ENCODE measurements at places on chromosomes 4 and X.

DNA sequence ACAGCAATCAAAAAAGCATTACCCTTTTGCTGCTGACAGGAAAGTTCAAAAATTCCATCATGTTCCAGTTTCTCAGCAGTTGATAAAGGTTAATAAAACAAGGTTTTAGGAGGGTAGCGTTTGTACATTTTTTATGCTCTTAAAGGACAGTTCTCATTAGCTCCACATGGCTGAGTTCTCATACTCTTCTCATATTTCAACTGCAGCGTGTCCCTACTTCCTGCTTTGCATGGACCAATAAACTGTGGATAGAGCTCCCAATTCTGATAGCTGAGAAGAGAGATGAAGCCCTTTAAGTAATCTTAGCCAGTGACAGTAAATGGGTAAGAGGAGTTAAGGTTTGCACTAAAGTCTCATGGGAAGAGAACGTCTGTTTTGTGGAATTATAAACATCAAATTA, 53.5 kb downstream of the SPANXA2 start:
- no peak for DNase-seq
- H3K27me3 ChIP-seq, result no peaks in the 10 kb centered on the region
- H3K27ac ChIP-seq, result no peak overlapping the region
- H3K36me3 ChIP-seq, result no peaks in the 10 kb centered on the region
- H3K4me1 ChIP-seq, result no peaks in the 10 kb centered on the region

GRCh38 chr4:128658214-128658631, 151.3 kb upstream of the JADE1 start:
- no peak overlapping the region for H3K4me3 ChIP-seq
- H3K36me3 ChIP-seq, result no peaks in the 10 kb centered on the region

- H3K4me3 ChIP-seq, result no peak overlapping the region
- no peak overlapping the region for H3K27ac ChIP-seq
- H3K27me3 ChIP-seq, result no peaks in the 10 kb centered on the region
- H3K36me3 ChIP-seq, result no peaks in the 10 kb centered on the region
Observed at GRCh38 chrX:38879631-38880220, 78.5 kb downstream of the MID1IP1 start.

- peaks cover 4% of the 10 kb centered on the region for H3K27me3 ChIP-seq
- DNase-seq, result no peak
- H3K27ac ChIP-seq, result no peak overlapping the region
- H3K4me1 ChIP-seq, result no peaks in the 10 kb centered on the region
Observed at GRCh38 chrX:150324919-150325318, 38.2 kb upstream of the MAMLD1 start.

DNA sequence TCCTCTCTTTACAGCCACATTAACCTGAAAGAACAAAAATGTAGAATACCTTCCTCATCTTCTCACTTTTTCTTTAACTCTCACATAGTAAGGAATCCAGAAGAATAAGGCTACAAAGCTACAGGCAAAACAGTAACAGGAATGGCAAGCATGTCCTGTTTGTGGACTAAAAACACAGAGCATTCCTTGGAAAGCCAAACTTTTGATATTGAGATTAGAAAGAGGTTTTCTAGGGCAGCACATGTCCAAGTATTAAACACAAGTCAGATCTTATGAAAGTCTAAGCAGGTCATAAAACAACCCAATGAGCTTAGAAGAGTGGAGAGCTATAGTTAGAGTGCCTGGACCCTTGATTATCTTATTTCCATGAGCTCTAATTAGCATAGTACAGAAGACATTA, 58.2 kb upstream of the FAM9C start:
- H3K27me3 ChIP-seq, result no peaks in the 10 kb centered on the region
- no peak overlapping the region for H3K27ac ChIP-seq
- H3K4me3 ChIP-seq, result no peak overlapping the region
- no peak for DNase-seq
- no peaks in the 10 kb centered on the region for H3K4me1 ChIP-seq

DNA sequence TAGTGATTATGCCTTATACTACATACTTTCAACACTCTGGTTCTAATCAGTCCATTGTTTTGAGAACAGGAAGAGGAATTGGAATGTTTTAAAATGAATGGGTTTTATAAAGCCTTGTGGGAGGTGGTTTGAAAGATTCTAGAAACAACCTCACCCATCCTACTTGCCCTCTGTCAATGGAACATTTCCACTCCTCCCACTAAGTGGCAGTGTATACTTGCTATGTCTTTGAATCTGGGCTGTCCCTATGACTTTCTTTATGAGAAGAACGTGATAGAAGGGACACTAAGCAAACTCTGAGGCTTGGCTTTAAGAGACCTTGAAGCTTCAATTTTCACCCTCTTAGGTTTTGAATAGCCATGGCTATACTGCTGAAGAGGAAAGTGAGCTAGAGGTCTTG, 611.2 kb downstream of the PPP4R3C start:
- H3K27ac ChIP-seq, result no peak overlapping the region
- H3K27me3 ChIP-seq, result no peaks in the 10 kb centered on the region
- no peak for DNase-seq
- H3K36me3 ChIP-seq, result no peaks in the 10 kb centered on the region
- no peaks in the 10 kb centered on the region for H3K4me1 ChIP-seq
- no peak overlapping the region for H3K4me3 ChIP-seq

DNA sequence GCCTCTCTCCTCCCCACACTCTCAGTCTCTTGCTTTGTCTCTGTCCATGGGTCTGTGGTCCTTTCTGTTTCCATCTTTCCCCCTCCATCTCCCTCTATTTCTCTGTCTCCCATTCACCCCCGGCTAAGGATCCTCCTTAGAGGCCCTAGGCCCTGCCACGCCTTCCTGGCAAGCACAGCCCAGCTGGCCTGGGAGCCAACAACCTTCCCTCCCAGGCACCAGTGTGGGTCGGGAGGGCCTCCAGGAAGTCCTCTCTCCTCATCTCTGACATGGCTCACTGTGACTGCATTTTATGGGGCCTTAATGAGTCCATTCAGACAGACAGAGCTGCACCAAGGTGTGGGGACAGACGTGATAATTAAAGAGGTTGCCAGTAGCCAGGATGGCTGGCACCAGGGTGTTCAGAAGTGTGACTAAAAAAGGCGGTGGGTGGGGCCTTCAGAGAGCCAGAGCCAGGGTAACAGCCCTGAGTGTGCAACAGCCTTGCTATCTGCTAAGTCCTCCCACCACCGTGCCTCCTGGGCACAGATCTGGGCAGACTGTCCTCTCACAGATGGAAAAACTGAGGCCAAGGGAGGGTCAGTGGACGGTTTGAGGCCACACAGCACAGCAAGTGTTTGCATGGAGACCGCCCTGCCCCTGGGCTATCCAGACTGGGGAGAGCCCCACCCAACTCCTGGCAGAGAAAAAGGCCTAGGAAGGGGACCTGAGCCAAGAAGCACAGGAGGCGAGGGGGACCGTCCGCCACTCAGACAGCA, 31.5 kb downstream of the BLOC1S4 start:
- DNase-seq, result no peak
- H3K36me3 ChIP-seq, result no peaks in the 10 kb centered on the region
- H3K27ac ChIP-seq, result no peak overlapping the region
- no peaks in the 10 kb centered on the region for H3K27me3 ChIP-seq

GRCh38 chr4:173436149-173436579, 37.2 kb upstream of the SCRG1 start:
- no peak overlapping the region for H3K27ac ChIP-seq
- H3K4me3 ChIP-seq, result no peak overlapping the region
- no peaks in the 10 kb centered on the region for H3K36me3 ChIP-seq
- no peak for DNase-seq

DNA sequence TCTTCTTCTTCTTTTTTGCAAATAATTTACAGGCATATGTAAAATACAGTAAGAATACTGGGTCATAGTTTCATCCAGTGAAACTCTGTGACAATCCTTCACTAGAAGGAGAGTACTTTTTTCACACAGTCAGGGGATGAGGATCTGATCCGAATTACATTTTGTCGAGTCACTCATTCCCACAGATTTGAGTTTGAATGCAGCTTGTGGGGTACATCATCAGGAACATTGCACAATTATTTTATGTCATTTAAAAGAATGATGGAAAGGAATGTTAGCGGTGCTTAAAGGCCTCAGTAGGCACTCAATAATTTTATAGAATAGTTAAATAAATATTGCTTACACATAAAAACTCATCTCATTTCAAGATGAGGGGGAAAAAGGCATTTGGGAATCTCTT, 88.6 kb downstream of the CHRNA9 start:
- no peak overlapping the region for H3K4me3 ChIP-seq
- H3K27me3 ChIP-seq, result no peaks in the 10 kb centered on the region
- H3K27ac ChIP-seq, result no peak overlapping the region
- H3K4me1 ChIP-seq, result peaks cover 2% of the 10 kb centered on the region

- H3K27ac ChIP-seq, result no peak overlapping the region
- no peak for DNase-seq
- no peaks in the 10 kb centered on the region for H3K27me3 ChIP-seq
- no peaks in the 10 kb centered on the region for H3K36me3 ChIP-seq
Observed at GRCh38 chrX:148552775-148553174, 52.4 kb downstream of the AFF2 start.

DNA sequence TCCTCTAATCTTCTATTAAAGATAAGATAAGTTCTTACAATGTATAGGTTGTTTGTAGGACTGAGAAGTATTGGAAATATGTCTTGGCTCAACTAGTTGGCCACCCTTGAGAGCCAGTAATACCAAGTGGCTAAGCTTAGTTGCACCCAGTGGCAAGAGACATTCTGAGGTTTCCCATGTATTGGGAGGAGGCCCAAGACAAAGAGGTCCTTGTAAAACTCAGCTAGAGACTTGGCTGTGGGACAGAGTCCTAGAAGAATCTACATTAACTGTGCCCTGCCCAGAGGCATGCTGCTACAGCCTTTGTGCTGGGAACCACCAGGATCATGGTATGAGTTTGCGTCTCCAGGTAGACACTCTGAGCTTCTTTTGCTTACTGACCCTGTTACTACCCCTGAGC, 41.9 kb upstream of the SLC4A4 start:
- no peaks in the 10 kb centered on the region for H3K27me3 ChIP-seq
- no peaks in the 10 kb centered on the region for H3K36me3 ChIP-seq
- DNase-seq, result no peak
- H3K4me3 ChIP-seq, result no peak overlapping the region
- H3K27ac ChIP-seq, result no peak overlapping the region
- H3K4me1 ChIP-seq, result no peaks in the 10 kb centered on the region

DNA sequence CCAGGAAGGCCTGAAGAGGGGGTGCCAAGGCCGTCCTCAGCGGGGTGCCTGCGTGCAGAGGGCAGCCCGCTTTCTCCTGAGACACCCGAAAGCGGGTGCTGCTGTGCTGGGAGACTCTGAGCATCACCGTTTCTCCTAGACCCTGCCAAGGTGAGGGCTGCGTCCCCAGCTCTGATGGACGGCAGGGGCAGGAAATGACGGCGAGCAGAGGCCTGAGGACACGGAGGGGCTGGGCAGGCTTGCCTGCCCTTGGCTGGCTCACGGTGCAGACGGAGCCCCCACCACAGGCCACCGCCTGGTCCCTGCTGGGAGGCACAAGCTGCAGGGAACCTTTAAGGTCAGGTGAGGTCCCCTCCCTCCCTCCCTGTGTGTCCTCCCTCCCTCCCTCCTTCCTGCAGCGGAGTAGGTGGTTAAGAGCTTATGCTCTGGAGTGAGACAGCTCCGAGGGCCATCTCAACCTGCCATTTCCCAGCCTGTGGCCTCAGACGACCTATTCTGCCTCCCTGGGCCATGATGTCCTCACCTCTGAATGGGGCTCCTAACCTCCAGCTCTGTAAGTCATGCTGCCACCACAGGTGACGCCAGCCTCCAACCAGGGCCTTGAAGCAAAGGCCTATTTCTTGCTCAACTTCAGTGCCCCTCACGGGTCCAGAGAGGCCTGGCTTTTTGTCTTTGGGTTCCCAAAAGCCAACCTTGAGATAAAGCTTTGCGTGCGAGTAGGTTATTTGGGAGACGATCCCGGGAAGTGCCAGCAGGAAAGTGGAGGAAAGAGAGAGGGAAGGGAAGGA, 54.2 kb upstream of the GRPEL1 start:
- H3K27me3 ChIP-seq, result no peaks in the 10 kb centered on the region
- no peak for DNase-seq
- no peaks in the 10 kb centered on the region for H3K4me1 ChIP-seq
- H3K27ac ChIP-seq, result no peak overlapping the region

- no peak overlapping the region for H3K4me3 ChIP-seq
- H3K27ac ChIP-seq, result no peak overlapping the region
- H3K4me1 ChIP-seq, result peaks cover 2% of the 10 kb centered on the region
- H3K27me3 ChIP-seq, result no peaks in the 10 kb centered on the region
Observed at GRCh38 chr4:36385951-36386571, 104.6 kb downstream of the DTHD1 start.

- H3K36me3 ChIP-seq, result no peaks in the 10 kb centered on the region
- H3K27me3 ChIP-seq, result no peaks in the 10 kb centered on the region
- no peak overlapping the region for H3K4me3 ChIP-seq
- no peak overlapping the region for H3K27ac ChIP-seq
- no peak for DNase-seq
- no peaks in the 10 kb centered on the region for H3K4me1 ChIP-seq
Observed at GRCh38 chr4:74374561-74375327, 9.8 kb downstream of the EREG start.

DNA sequence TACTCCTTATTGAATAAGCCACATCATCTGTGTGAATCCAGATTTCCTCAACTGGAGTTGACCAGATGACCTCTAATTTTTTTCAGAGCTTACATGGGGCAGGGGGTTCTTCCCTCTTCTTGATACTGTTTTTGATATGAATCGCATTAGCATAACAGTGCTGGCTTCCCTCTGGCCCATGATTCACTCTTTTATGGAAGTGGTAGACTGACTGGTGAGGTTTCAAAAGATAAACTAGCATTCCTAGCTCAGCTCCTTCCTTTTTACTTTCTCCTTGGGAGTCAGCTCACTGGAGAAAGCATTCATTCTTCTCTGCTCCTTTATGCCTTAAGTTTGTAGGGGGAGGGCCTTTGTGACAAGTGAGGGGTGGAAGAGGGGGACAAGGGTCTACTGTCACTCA, 161.0 kb upstream of the FGF13 start:
- DNase-seq, result peak; percentile 3
- H3K27ac ChIP-seq, result peak overlapping the region; percentile 69
- no peaks in the 10 kb centered on the region for H3K36me3 ChIP-seq
- H3K4me3 ChIP-seq, result no peak overlapping the region
- peaks cover 8% of the 10 kb centered on the region for H3K4me1 ChIP-seq

DNA sequence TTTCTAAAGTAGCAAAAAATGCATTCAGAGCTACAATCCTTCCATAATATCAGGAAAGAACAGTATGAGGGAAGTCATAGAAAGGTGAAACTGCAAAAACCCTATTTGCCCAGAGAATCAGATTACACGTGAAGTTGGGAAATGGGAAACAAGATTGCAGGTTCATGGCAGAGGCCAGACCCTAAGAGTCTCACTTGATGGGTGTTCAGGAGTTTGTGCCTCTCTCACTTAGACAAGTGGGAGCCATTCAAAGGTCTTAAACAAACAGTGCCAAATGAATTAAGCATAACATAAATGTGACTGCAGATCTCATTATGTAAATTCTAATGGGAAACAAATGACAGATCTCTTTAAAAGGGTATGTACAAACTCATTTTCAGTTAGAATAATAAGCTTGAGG, 91.6 kb downstream of the ARAP2 start:
- no peaks in the 10 kb centered on the region for H3K4me1 ChIP-seq
- H3K27me3 ChIP-seq, result no peaks in the 10 kb centered on the region
- no peak for DNase-seq
- no peak overlapping the region for H3K27ac ChIP-seq
- no peak overlapping the region for H3K4me3 ChIP-seq
- no peaks in the 10 kb centered on the region for H3K36me3 ChIP-seq

All from neuronal stem cell (in vitro differentiated cells).